ENCODE measurements at places on chromosomes 4 and X. TPM values are rescaled to one million over a fixed set of nuclear protein-coding genes. Genes with fewer than 3 reads are reported as not detected.

- DNase-seq, result peak; percentile 7
Measured at GRCh38 chrX:50100188-50100587, 100.6 kb downstream of the AKAP4 start.

- DNase-seq, result no peak
Measured at GRCh38 chrX:42047886-42048285, 124.5 kb upstream of the CASK start.

GRCh38 chr4:163048447-163048846 is 118.2 kb downstream of the NAF1 start:
- no peak for DNase-seq

GRCh38 chrX:55742649-55743048 is 25.1 kb downstream of the RRAGB start:
- no peak for DNase-seq

DNA sequence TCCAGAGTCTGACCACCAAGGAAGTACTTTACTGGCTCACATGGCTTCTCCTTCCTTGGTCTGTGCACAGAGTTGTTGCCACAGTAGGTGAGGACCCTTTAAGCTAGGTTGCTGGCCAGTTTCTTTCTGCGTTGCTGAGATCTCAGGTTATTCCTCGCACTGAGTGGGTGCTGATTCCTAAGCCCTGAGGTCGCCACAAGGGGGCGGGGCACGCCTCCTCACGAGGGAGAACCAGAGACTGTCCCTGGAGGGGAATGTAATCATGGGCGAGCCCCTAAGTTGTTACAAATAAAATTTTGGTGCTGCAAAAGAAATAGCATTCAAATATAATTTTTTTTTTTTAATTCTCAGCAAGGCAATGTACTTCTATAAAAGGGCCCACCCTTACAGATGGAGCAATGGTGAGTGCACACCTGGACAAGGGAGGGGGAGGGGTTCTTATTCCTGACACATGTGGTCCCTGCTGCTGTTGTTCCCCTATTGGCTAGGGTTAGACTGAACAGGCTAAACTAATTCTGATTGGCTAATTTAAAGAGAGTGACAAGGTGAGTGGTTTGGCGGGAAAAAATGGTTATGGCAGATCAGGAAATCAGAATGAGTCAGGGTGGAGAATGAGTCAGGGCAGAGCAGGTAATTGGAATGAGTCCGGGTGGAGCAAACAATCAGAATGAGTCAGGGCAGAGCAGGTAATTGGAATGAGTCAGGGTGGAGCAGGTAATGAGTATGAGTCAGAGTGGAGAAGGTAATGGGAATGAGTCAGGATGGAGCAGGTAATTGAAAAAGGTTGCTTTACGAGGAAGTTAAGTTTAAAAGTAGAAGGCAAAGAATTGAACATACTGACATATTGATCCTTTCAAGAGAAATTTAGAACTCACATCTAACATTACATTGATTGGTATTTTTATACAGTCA is 107.5 kb downstream of the VSIG4 start:
- peak; percentile 72 for DNase-seq

The SSX4B gene
- not detected for total RNA-seq

DNA sequence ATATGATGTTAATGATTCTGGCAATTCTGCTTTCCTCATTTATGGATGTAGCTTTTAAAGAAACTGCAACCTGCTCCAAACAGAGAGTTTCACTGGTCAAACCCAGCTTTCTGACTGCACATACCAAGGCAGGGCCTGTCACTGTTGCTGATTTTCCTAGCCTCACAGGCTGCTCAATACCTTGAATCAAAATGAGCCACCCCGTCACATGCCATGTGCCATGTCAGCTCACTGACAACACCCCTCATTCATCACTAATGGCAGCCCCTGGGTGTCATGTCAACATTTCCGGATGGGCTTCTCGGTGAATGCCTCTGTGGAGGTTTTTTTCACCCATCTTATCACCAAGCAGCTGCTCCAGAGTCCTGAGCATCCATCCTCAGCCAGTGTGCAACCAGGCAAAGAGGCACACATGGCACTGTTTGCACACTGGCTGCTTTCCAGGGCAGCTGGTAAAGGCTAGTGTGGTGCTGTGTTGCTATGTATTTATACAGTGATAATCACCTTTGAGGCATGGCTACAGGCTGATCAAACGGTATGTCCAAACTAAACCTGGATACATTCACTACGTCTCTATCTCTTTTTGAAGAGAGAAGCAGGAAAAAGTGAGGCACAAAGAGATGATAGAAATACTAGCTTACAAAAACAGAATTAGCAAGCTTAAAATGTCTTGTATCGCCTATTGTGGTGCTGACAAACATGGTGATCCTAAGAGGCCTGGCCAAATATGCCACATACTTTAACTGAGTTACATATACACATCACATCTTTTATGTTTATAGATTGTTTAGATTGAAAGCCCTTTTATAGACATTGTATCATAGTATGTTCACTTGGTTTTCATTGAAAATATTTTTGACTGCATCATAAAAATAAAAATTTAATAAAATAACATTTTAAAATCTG is 94.6 kb upstream of the INPP4B start:
- peak; percentile 40 for DNase-seq

The CCNB3 gene
- total RNA-seq, result 1.4 TPM

DNA sequence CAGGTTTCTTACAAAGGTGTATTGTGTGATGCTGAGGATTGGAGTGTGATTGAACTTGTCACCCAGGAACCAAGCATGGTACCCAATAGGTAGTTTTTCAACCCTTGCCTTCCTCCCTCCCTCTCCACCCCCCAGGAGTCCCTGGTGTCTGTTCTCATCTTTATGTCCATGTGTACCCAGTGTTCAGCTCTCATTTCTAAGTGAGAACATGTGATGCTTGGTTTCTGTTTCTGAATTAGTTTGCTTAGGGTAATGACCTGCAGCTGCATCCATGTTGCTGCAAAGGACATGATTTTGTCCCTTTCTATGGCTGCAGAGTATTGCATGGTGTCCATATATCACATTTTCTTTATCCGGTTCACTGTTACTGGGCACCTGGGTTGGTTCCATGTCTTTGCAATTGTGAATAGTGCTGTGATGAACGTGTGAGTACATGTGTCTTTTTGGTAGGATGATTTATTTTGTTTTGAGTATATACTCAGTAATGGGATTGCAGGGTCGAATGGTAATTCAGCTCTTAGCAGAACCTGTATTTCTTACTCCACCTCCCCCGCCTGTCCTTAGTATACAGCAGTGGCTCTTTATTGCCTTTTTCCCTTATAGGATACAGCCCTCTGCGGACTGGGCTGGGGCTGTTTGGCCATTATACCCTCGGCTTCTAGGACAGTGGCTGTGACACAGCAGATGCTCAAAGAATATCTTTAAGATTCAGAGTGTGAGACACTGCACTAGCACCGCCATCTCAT is 145.4 kb downstream of the PTTG2 start:
- no peak for DNase-seq

GRCh38 chr4:93649828-93650227 is 178.7 kb upstream of the ATOH1 start:
- DNase-seq, result no peak

DNA sequence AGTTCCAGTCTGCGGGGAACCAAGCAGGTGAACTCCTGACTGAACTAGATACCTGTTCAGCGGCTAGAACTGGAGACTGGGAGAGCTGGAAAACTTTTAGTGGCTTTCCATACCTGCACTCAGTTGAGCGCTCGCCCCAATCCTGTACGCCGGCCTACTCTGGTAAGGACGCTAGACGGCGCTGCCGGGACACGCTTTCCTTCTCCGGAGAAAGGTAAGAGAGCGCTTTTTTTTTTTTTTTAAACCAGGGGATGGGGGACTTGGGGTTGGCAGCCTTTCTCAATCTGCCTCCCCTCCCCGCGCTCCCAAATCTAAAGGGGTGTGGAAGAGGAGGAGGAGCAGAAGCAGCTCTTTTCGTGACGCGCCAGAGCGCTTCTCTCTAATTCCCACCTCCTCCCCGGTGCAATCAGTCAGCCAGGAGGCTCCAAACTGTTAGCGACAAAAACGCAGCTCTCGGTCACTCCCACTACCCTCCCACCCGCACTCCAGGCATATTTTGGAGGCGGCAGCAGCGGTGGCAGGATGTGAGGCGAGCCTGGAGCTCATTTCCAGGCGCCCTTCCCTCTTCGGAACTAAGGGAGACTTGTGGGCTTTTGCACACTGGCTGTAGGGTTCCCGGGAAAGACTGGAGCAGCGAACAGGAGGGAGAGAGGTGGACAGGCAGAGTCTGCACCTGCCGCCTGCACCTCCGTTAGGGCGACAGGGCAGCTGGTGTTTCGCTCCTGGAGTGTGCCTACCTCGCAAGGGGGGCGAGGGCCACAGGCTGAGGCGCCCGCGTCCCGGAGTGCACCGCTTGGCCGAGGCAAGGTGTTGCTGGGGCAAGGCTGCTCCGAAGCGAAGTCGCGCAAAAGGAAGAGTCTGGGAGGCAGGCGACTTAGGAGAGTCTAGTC is at the start of gene IL1RAPL2:
TSS of gene IL1RAPL2 (plus strand) at position 409 of the 890 bp plus-strand sequence.
- DNase-seq, result peak; percentile 44

- no peak for DNase-seq
Measured at GRCh38 chr4:142701017-142701416, 145.1 kb downstream of the INPP4B start.

The ARX gene
- not detected for total RNA-seq

The IL2 gene
- total RNA-seq, result not detected

GRCh38 chr4:4918067-4918466 is 58.6 kb downstream of the MSX1 start:
- no peak for DNase-seq

GRCh38 chr4:19592391-19592790 is 659.3 kb upstream of the SLIT2 start:
- no peak for DNase-seq

The MAB21L2 gene
- total RNA-seq, result not detected
